Mucosa of descending colon (tissue), 3 donors: ENCODE measurements at places on chromosomes 16 and 17. TPM values are rescaled to one million over a fixed set of nuclear protein-coding genes. Genes with fewer than 3 reads are reported as not detected.

HOXB4 gene
- total RNA-seq, result 5.3 TPM

PRR35 gene
- total RNA-seq, result not detected

RPRML gene
- 0.26 TPM for total RNA-seq

SLC47A1 gene
- total RNA-seq, result 1.0 TPM

KRTAP4-9 gene
- not detected for total RNA-seq

MPP2 gene
- total RNA-seq, result 1.1 TPM

OGFOD1 gene
- total RNA-seq, result 23.6 TPM

CRISPLD2 gene
- total RNA-seq, result 38.7 TPM

ITGAD gene
- total RNA-seq, result not detected

TAC4 gene
- total RNA-seq, result not detected

OTOP3 gene
- 0.38 TPM for total RNA-seq

RAC3 gene
- 6.2 TPM for total RNA-seq

RAB11FIP3 gene
- total RNA-seq, result 22.3 TPM
